ENCODE measurements at places on chromosomes 5 and 9. TPM values are rescaled to one million over a fixed set of nuclear protein-coding genes. Genes with fewer than 3 reads are reported as not detected.
A peak's percentile ranks its signal among the peaks of the same experiment; 100 is the strongest.

The ADGRD2 gene
- total RNA-seq = not detected

The OR1Q1 gene
- total RNA-seq = not detected

The UGT3A2 gene
- total RNA-seq = not detected

The PCDHB10 gene
- 0.11 TPM for total RNA-seq

The GDA gene
- not detected for total RNA-seq

The EIF4EBP3 gene
- 7.3 TPM for total RNA-seq

The GPR21 gene
- total RNA-seq = 16.8 TPM

The ISCA1 gene
- total RNA-seq = 51.4 TPM

The N4BP3 gene
- 4.1 TPM for total RNA-seq

The MTX3 gene
- 9.5 TPM for total RNA-seq

The OTP gene
- not detected for total RNA-seq

The CSF2 gene
- total RNA-seq = not detected

DNA sequence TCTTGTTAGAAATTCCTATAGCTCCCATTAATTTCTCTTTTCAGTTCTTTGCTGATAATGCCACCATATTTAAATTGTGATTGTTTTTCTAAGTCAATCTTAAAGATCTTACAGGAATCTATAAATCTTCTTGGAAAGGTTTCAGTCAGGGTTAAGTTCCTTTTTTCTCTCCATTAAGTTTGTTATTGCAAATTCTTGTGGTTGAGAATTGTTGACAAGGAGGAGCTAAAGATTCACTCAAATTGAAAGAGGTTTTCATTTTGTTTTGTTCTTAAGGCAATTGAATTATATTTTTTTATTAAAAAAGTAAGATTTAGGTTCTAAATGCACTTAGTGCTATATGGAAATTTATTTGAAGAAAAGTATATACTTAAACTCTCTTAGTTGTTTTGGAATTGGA is 213.4 kb downstream of the PRR16 start:
- DNase-seq = no peak

- no peak for DNase-seq
Observed at GRCh38 chr5:53884844-53885243, 324.4 kb downstream of the NDUFS4 start.

- DNase-seq = no peak
Observed at GRCh38 chr9:123316053-123316718, 39.8 kb upstream of the CRB2 start.

GRCh38 chr5:178058321-178059012 is 54.9 kb upstream of the N4BP3 start:
- DNase-seq = no peak

DNA sequence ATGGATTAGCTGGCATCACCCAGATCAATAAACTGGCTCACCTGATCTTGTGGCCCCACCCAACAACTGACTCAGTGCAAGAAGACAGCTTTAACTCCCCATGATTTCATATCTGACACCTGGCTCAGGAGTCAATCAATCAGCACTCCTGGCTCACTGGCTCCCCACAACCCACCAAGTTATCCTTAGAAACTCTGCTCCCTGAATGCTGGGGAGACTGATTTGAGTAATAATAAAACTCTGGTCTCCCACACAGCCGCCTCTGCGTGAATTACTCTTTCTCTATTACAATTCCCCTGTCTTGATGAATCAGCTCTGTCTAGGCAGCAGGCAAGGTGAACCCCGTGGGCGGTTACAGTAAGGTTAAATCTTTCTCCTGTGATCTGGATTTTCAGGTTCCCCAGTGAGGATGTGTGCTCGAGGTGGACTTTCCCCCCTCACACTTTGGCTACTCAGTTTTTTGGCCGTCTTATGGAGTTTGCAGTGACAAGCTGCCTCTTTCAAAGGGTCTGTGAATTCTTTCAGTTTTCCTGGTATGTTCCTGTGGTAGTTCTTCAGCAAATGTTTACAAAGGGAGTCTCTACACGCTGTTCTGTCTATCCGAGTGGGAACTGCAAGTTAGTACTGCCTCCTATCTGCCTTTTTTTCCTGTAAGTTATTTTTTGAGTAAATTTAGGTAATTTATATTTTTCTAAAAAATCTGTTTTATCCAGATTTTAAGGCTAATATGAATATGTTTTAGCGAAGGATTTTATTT is 500.2 kb upstream of the NUDT12 start:
- DNase-seq = no peak

DNA sequence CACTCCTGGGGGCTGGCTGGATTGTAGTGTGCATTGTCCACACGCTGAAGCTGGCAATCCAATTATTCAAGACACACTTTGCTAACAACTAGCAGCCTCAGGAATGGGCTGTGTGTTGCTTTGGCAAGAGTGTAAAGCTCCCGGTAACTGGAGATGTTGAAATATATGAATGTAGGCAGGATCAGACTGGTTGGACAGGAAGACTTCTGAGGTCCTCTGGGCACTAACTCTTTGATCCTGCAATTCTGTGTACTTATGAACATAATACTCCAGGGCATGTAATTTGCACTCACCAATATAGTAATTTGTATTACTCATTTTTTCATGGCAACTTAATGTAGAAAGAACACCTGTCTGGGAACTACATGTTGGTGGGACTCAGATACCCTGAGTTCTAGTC is 106.7 kb upstream of the SLC28A3 start:
- no peak for DNase-seq

DNA sequence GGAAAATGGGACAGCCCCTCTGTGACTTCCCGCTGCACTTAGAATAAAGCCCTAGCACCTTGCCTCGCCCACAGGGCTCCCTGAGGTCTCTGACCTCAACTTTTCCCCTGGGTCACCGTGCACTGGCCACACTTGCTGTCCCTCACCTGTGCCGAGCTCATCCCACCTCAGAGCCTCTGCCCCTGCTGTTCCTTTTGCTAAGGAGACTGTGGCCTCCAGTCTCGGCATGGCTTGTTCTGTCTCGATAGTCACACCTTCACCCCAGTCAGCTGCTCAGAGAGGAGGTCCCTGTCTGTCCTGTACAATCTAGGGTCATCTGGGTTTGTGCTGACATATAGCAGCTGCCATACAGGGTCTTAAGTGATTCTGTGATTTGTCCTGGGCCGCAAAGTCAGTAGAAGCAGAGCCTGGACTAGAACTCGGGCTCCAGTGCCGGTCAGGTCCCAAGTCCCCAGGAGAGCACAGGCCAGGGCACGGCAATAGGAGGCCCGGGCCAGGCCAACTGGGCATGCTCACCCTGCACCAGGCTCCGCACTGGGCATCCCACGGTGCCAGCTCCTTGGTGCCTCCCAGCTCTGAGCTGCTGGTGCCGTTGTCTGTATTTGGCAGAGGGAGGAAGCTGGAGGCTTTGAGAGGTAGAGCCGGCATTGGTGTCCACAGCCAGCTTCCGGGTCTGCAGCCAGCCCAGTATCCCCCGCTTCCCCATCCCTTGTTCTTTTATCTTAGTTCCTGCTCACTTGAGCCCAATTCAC is 35.2 kb downstream of the NCS1 start:
- DNase-seq = no peak

GRCh38 chr9:5042661-5043178 is 57.6 kb downstream of the JAK2 start:
- DNase-seq = no peak

DNA sequence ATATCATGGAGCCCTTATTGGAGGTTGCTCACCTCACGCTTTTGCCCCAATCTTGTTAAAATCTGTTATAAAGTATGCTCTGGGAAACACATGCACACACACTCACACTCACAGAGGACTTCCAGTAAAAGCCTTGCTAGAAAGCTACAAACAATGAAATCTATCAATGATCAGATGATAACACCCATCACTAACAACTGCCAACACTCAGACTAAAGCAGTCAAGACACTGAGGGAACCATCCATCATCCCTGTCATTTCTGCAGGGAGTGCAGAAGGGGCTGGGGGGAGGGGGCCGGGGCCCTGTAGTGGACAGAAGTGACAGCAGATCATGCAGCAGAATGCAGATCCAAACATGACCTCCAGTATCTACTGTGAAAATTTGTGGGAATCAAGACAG is 179.1 kb downstream of the AOPEP start:
- DNase-seq = no peak

- DNase-seq = no peak
Observed at GRCh38 chr5:71782393-71782770, 63.3 kb downstream of the CARTPT start.

GRCh38 chr5:91136271-91136670 is 246.8 kb downstream of the ARRDC3 start:
- DNase-seq = no peak

- no peak for DNase-seq
Observed at GRCh38 chr5:96758621-96759020, 49.1 kb downstream of the ERAP1 start.

DNA sequence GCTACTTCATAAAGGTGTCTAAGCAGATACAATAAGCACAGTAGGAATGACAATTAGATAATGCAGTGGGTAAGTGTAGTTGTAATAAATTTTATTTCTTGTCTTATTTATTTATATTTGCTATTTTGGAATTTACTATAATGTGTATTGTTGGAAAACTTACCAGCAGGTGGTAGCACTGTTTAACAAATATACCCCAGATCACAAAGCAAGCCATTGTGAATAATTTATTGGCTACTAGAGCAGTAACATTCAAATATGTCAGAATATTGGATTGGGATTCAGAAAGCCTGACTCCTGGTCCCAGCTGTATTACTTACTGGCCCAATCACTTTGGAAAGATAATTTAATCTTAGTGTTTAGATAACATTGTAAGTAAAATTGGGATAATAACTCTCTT is 78.0 kb downstream of the ISOC1 start:
- peak; percentile 40 for DNase-seq

DNA sequence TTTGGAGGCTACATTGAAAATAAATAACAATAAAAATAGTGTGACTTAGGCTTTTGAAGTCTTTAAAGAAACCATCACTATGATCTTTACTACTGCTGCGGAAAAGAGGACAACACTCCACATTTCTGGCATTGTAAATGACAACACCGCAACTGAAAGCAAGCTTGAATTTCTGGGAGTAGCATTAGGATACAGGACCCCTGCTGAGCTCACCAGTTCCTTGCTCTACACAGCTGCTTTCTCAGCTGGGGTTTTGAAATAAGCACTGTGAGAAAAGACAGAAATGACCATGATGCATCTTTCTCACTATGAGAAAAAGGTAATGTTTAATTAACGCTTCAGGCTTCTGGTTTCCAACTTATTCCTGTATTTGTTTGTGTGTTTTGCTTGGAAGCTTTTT is 168.0 kb downstream of the TAF11L14 start:
- no peak for DNase-seq

- DNase-seq = no peak
Observed at GRCh38 chr5:77658662-77659061, 20.1 kb upstream of the OTP start.

DNA sequence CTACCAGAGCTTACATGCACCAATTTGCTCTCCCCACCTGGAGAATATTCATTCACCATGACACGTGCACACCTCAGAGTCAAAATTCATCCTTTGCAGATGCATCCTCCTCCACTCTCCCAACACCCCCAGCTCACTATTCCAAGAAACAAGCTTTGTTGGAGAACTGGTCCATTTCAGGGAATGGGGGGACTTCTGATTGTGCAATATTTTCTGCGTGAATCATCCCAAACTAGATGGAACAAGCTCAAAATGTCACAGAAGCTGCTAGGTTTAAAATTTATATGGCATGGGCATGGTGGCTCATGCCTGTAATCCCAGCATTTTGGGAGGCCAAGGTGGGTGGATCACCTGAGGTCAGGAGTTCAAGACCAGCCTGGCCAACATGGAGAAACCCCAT is 3.6 kb downstream of the GLDC start:
- DNase-seq = no peak

DNA sequence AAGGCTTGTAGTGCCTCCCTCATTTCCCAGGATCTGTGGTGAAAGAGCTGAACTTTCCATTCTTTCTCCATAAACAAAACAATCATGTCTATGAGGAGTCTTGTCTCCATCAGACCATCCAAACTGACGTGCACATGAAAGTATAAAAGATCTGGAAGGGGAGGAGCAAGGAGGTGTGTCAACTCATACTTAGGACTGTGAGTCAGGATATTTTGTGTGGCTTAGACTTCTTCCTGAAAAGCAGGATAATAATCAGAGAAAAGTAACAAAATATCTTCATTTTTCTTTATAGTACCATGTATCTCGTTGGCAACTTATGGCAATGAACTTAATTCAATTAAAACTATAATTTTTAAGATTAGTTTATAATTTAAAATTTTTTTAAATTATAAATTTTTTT is 96.0 kb upstream of the PRRC1 start:
- no peak for DNase-seq

- DNase-seq = no peak
Observed at GRCh38 chr5:61582205-61582820, 250.3 kb downstream of the ZSWIM6 start.

- no peak for DNase-seq
Observed at GRCh38 chr9:29838491-29839020, 2265.3 kb upstream of the C9orf72 start.

DNA sequence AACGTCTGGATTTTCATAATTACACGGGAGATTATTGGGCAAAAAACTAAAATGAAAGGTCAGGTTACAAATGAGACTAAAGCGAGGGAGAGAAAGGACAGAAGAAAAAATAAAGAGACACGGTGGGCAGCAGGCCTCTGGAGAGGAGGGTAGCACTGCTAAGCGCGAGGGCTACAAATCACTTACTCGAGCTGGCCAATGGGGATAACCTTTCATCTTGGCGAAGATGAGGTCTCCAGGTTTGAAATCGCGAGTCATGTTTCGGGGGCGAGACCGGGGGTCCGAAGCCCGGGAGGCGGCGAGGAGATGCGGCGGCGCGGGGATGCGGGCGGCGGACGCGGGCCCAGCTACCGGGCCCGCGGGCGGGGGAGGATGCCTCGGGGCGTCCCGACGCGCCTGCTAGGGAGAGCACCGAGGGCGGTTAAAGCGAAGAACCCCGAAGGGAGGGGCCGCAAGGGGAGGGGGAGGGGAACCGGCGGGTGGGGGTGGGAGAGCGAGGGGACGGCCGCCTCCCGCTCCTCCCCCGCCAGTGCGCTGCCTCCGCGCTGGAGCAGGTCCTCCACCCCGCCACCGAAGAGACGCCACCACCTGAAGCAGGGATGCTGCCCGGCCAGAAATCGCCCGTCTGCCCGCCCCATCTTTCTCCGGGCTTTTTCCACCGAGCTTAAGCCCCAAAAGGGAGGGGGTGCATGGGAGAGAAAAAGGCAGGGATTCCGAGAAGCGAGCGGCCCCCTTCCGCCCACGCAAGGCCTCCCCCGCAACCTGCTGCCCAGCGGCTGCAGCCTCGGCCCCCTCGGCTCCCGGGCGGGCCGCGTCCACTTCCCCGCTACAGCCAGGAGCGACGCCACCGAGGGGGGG is 610 bp downstream of the PSIP1 start:
- DNase-seq = peak; percentile 81

DNA sequence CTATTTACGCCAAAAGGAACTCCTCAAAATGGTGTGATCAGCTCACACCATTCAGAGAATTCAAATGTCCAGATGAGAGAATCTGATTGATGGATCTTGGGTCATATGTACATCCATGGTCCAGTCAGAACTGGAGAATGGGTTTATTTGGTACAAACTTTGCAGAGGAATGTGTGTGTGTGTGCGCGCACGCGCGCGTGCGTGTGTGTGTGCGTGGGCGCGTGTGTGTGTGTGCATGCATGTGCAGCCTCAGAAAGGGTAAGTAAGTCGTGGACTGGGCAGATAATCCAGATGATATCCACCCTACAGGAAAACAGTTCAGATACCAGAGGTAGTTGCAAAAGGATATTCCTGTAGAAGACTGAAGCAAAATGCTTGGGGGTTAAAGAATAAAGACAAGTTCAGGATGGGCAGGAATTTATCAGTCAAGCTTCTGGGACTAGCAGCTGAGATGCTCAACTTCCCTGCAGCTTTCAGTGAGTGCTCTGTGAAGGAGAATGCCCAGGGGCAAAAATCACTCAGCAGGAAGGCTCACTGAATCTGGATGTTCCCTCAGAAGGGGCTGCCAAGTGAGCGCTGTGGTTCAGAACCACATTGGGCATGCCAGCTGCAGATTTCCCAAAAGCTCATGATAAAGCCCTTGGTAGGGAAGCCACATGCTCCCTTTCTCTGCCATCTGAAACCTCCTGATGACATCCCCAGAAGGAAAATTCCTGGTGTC is 440.5 kb upstream of the SGCD start:
- no peak for DNase-seq
